EH (cell line): ENCODE measurements at places on chromosomes 5 and 9.
A peak's percentile ranks its signal among the peaks of the same experiment; 100 is the strongest.

DNA sequence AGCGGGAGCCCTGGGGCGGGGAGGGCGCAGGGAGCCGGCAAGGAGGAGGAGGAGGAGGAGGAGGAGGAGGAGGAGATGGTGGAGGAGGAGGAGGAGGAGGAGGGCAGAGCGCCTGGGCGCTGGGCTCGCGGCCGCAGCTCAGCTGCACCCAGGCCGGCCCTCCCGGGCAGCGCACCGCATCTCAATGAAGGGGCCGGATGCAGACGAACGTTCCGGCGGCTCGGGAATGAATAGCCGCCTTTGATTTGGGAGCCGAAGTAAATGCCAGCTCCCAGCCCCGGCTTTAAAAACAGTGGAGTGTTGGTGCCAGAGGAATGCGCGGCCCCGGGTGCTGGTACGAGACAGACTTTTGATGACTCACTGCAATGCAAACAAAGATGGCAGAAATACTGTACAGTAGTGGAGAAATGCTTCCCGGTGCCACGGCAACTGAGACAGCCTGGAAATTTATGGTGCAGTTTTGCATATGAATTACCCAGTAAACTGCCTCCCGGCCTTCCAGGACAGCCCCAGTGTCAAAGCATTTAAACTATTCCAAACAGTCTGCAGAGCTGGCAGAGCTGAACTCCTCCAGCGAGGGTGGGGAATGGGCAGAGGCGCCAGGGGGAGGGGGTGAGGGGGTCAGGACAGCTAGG is 43.1 kb downstream of the NACC2 start:
- DNase-seq, result peak; percentile 99

- peak; percentile 24 for DNase-seq
Observed at GRCh38 chr5:157714596-157714864, 16.7 kb upstream of the THG1L start.

DNA sequence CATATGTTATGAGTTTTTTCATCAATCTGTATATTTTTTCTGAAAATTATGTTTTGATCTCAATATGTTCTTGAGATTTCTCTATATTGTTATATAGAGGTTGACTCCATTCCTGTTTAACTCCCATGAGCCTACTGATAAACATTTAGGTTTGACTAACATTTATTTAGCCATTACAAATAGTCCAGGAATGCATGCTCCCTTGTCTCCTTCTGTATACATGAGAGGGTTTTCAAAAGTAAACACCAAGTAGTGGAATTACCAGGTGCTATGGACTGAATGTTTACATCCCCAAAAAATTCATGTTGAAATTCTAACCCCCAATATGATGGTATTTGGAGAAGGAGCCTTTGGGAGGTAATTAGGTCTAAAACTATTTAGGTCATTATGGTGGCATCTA is 3.5 kb upstream of the OR5C1 start:
- DNase-seq, result no peak

GRCh38 chr5:118354797-118355196 is 633.5 kb downstream of the DTWD2 start:
- DNase-seq, result no peak

- DNase-seq, result peak; percentile 21
Observed at GRCh38 chr9:121558473-121558872, 58.8 kb upstream of the GGTA1 start.

DNA sequence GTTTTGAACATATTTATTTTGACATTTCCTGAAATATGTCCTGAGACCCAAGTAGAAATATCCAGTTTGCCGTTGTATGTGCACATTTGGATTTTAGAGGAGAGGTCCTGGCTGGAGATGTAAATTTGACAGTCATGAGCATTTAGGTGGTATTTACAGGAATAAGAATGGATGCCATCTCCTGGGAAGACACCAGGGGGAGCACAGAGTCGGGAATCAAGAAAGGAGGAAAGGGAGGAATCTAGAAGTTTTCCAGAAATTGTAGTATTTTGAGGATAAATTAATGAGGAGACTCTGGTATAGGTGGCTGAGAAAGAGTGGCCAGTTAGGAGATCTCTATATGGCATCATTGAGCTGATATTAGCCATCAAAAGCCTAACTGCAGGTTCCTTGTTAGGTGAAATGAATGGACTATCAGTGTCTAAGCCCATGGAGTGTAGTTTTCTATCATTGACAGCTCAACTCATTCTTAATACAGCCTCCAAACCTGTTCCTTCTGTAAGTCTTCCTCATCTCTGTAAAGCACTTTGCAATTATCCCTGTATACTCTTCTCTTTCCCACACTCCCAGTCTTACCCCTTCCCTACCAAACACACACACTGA is 7.2 kb downstream of the GAPT start:
- DNase-seq, result peak; percentile 44
